Left lung (tissue), 14 donors: ENCODE measurements at places on chromosomes 16 and 17. TPM values are rescaled to one million over a fixed set of nuclear protein-coding genes. Genes with fewer than 3 reads are reported as not detected.
A peak's percentile ranks its signal among the peaks of the same experiment; 100 is the strongest.

GRCh38 chr17:64658931-64659330 lies 3.2 kb downstream of the SMURF2 start:
- H3K4me1 ChIP-seq = peaks cover 16% of the 10 kb centered on the region
- DNase-seq = no peak
- no peaks in the 10 kb centered on the region for H3K27me3 ChIP-seq
- H3K4me3 ChIP-seq = no peak overlapping the region

NRN1L gene
- total RNA-seq = not detected

GRCh38 chr17:20935740-20936139 lies 107.1 kb downstream of the USP22 start:
- peak overlapping the region; percentile 7 for H3K27ac ChIP-seq
- no peaks in the 10 kb centered on the region for H3K27me3 ChIP-seq
- no peaks in the 10 kb centered on the region for H3K4me1 ChIP-seq
- no peak overlapping the region for H3K4me3 ChIP-seq
- no peaks in the 10 kb centered on the region for H3K36me3 ChIP-seq

AGRP gene
- total RNA-seq = 1.5 TPM

AIPL1 gene
- total RNA-seq = not detected

GRCh38 chr17:57668332-57668731 lies 76.8 kb downstream of the CCDC182 start:
- no peak for DNase-seq
- H3K27me3 ChIP-seq = no peaks in the 10 kb centered on the region
- H3K36me3 ChIP-seq = no peaks in the 10 kb centered on the region
- H3K4me1 ChIP-seq = peaks cover 17% of the 10 kb centered on the region
- H3K27ac ChIP-seq = no peak overlapping the region

GRCh38 chr17:19379361-19380065 lies 1.2 kb downstream of the MAPK7 start:
- H3K4me1 ChIP-seq = peaks cover 47% of the 10 kb centered on the region
- no peak for DNase-seq
- H3K27ac ChIP-seq = no peak overlapping the region

DNA sequence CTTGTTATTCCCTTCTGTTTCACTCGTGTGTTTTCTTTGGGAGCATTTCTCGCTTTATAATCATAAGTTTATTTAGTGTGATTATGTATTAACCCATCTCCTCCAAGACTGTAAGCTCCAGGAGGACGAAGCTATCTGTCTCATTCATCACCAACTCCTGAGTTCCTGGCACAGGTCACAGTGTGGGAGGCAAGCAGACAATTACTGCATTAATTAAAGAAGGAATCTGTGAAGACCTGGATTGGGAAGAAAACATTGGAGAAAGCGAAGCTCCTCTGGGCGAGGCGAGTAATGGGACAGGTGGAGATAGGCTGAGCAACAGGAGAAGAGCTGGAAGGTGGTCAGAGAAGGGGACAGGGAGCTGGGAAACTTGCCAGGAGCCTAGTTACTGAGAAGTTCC lies 7.8 kb upstream of the CAMKK1 start:
- H3K4me3 ChIP-seq = no peak overlapping the region
- H3K27me3 ChIP-seq = no peaks in the 10 kb centered on the region
- peaks cover under 1% of the 10 kb centered on the region for H3K4me1 ChIP-seq
- H3K36me3 ChIP-seq = peaks cover 22% of the 10 kb centered on the region
- DNase-seq = no peak

KRTAP4-5 gene
- total RNA-seq = not detected

GRCh38 chr17:49715717-49716279 lies 8.0 kb upstream of the SLC35B1 start:
- no peak overlapping the region for H3K4me3 ChIP-seq
- peaks cover 7% of the 10 kb centered on the region for H3K4me1 ChIP-seq
- H3K27me3 ChIP-seq = no peaks in the 10 kb centered on the region
- H3K36me3 ChIP-seq = peaks cover 87% of the 10 kb centered on the region
- DNase-seq = no peak

- no peaks in the 10 kb centered on the region for H3K4me1 ChIP-seq
- H3K4me3 ChIP-seq = no peak overlapping the region
- no peaks in the 10 kb centered on the region for H3K36me3 ChIP-seq
Observed at GRCh38 chr16:5837007-5837670, 739.5 kb upstream of the EEF2KMT start.

SLC6A2 gene
- total RNA-seq = not detected

DNA sequence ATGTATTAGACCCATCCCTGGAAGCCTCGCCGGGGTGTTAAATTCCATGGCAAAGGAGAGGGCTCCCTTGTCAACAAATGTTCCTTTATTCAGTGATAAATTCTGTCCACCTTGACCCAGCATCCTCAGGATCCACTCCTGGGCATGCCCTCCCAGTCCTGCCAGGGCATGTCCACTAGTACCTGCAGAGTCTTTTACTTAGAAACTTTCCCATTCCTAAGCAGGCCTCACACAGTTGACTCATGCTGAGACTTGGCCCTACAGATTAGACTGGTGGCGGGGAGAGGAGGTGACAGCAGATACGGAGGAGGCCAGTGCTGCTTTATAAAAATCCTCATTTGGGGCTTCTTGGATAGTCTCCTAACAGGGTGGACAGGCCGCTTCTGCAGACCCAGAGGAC lies 88.8 kb downstream of the CYLD start:
- H3K4me3 ChIP-seq = no peak overlapping the region
- DNase-seq = no peak
- no peaks in the 10 kb centered on the region for H3K4me1 ChIP-seq
- H3K36me3 ChIP-seq = no peaks in the 10 kb centered on the region

- no peaks in the 10 kb centered on the region for H3K27me3 ChIP-seq
- no peak for DNase-seq
- H3K36me3 ChIP-seq = no peaks in the 10 kb centered on the region
- H3K27ac ChIP-seq = no peak overlapping the region
Observed at GRCh38 chr17:11486101-11486867, 112.0 kb upstream of the DNAH9 start.

DNA sequence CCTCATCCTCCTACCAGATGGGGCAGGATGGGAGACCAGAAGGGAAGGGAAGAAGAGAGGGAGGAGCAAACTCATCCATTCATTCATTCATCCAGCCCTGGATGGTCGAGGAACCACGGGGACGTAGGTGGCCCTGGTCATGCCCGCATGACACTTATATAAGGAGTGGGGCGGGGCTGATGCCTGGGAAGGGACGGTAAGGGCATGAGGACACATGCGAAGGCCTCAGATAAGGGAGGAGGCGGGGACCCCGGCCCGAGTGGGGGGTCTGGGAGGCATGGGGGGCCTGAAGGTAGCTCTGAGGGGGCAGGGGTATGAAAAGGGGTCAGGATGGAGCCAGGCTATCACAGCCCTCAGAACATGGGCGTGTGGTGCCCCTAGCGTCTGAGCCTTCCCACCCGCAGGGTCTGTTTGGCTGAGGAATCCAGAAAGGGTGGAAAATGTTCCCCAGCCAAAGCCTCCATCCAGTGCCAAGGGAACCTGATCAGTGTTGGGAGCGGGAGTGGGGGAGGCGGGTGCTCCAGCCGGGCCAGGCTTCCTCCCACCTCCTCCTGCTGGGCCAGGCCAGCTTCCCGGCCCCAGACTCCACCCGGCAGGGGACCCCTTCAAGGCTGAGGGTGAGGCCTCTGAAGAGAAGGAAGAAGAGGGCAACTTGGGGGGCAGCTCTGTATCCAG lies 17.6 kb upstream of the CD79B start:
- no peak overlapping the region for H3K27ac ChIP-seq
- no peaks in the 10 kb centered on the region for H3K4me1 ChIP-seq
- no peak for DNase-seq
- H3K27me3 ChIP-seq = no peaks in the 10 kb centered on the region

CSF3 gene
- total RNA-seq = 0.61 TPM

SEPTIN12 gene
- total RNA-seq = not detected

DNA sequence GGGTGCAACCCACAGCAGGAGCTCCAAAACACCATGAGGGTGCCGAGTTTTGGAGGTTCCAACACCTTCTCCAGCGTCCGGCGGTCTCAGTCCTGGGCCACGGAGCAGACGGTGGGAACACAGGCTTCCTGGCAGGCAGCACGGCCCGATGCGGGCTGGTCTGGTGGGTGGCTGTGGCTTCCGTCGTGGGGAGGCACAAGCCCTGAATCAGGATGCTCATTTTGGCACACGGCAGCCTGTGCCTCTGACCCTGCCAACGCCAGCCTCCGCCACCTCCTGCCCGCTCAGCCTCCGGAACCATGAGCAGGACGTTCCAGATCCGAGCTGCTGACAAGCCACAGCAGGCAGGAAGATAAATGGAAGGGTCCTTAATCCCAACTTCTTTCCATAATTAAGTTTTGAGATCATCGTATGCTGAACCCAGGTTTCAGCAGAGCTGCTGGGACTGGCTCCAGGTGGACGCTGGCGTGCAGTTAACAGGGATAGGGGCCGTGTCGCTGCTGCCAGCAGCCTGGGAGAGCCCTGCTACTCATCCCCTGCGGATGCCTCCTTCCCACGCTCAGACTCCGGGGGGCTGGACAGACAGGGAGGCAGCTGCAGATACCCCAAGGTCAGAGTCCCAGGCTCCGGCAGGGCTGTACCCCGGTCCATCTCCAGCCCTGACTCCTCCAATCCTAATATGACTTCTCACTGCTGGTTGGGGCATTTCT lies 136.6 kb downstream of the ENGASE start:
- no peak overlapping the region for H3K4me3 ChIP-seq
- peak; percentile 69 for DNase-seq
- peaks cover 95% of the 10 kb centered on the region for H3K27me3 ChIP-seq
- H3K4me1 ChIP-seq = no peaks in the 10 kb centered on the region
- no peak overlapping the region for H3K27ac ChIP-seq

- DNase-seq = no peak
- H3K36me3 ChIP-seq = no peaks in the 10 kb centered on the region
- H3K4me1 ChIP-seq = peaks cover 15% of the 10 kb centered on the region
- no peak overlapping the region for H3K27ac ChIP-seq
Observed at GRCh38 chr17:35116845-35117244, 2.8 kb downstream of the RAD51D start.

DNA sequence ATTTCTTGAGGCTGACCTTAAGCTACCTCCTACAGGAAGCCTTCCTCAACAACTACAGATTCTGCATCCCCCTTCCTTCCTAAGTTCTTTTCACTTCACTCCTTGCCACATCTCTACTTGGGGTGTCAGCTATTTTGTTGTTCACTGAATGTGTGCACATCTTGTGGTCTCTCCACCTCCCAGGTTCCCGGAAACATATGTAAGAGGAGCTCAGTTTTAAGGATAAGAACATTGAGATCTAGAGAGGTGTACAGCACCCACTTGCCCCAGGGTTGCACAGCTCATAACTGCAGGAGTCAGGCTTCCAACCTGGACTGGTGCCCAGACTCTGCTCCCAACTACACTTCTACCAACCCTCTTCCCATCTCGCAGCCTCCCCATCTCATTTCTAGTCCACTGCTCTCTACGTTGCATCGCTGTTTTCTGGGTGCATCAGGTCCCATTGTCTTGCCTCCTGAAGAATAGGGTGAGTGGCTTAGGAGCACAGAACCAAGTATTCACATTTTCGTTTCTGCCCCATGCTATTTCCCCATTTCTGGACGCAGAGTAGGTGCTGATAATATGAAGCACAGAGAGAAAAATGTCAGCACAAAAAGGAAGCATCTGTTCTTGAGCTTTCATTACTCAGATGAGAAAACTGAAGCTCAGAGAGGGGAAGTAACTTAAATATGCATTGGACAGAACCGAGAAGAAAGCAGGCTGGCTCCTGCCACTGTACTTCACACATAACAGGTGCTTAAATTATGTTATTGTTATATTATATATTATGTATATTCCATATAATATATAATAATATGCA lies 292.0 kb upstream of the CCL2 start:
- H3K27ac ChIP-seq = no peak overlapping the region
- H3K4me3 ChIP-seq = no peak overlapping the region
- no peak for DNase-seq
- no peaks in the 10 kb centered on the region for H3K36me3 ChIP-seq
- H3K4me1 ChIP-seq = peaks cover under 1% of the 10 kb centered on the region
- H3K27me3 ChIP-seq = peaks cover 11% of the 10 kb centered on the region

DNA sequence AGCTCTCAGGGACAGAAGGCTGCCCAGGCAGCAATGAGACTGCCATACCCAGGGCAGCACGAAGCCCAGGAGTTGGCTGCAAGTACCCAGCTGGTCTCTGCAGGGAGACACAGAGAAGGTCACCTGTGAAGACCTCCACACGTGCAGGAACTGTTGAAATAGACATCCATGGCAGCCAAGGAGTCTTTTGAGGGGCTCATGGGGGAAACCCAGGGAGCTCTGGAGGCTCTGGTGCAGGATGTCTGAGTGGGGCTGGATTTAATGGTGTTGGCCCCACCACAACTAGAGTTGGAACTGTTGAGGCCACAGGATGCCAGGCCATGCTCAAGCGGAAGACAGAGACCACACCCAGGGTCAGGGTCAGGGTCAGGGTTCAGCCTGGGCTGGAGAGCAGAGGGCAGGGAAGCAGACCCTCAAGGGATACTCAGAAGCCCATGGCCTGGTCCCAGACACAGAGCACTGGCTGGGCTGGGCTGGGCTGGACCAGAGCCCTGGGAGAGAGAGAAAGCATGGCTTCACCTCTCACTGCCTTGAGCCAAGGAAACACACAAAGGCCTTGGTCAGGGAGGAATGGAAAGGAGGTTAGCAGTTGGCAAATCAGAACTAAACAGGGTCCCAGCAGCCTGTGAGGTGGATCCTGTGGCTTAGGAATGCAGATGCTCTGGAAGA lies 21.4 kb downstream of the PITPNM3 start:
- no peak overlapping the region for H3K27ac ChIP-seq
- no peaks in the 10 kb centered on the region for H3K27me3 ChIP-seq
- peaks cover 3% of the 10 kb centered on the region for H3K36me3 ChIP-seq
- no peaks in the 10 kb centered on the region for H3K4me1 ChIP-seq

DNA sequence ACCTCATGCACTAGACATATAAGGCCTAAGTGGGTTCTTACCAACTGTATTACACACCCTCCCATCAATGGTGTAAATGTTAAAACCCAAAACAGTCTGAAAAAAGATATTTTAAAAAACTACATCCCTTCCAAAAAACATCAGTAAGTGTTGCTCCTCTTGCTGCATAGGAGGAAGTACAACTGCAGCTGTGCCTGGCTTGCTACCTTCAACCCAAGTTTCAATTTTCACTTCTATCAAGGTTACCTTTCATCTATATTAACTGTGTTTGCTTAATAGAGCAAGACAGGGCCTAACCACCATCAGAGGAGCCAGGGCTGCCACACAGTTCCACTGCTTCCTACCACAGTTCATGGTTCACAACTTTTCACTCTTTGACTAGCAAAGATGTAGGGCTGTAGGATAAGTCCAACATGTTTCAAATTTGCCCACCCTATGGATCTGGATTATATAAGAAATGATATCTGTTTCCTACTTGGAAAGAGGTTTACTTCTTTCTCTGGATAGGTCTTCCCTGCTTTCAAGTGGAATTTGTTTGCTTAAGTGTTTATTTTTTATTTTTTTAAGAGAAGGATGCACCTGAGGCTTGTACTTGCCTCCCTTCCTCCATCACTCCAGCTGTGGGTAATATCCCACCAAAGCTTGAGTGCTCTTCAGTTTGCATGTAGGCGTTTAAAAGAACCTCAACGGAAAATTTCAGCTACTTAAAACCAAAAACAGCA lies 56.7 kb downstream of the GRB7 start:
- H3K36me3 ChIP-seq = no peaks in the 10 kb centered on the region
- peaks cover 3% of the 10 kb centered on the region for H3K27me3 ChIP-seq
- no peak for DNase-seq
- H3K4me3 ChIP-seq = no peak overlapping the region
- no peak overlapping the region for H3K27ac ChIP-seq
- H3K4me1 ChIP-seq = no peaks in the 10 kb centered on the region

- H3K4me1 ChIP-seq = no peaks in the 10 kb centered on the region
- H3K27ac ChIP-seq = no peak overlapping the region
- no peak for DNase-seq
- no peak overlapping the region for H3K4me3 ChIP-seq
- H3K36me3 ChIP-seq = no peaks in the 10 kb centered on the region
Observed at GRCh38 chr16:22888791-22889190, 74.8 kb downstream of the HS3ST2 start.

GPR179 gene
- not detected for total RNA-seq
